Osteoblast (primary cell): ENCODE measurements at places on chromosomes 2 and 18. TPM values are rescaled to one million over a fixed set of nuclear protein-coding genes. Genes with fewer than 3 reads are reported as not detected.

Gene CHRND
- not detected in 2 replicates for total RNA-seq

Gene RESP18
- total RNA-seq, result not detected in 2 replicates

Gene MYOM1
- total RNA-seq, result 1.5 and 1.8 TPM in 2 replicates

Gene PTH2R
- under 0.01 TPM in 2 replicates for total RNA-seq

Gene COL6A3
- 4,017 and 4,247 TPM in 2 replicates for total RNA-seq

Gene C2orf66
- under 0.01 and 0.36 TPM in 2 replicates for total RNA-seq

Gene DNAJC5G
- not detected in 2 replicates for total RNA-seq

Gene MAL
- not detected in 2 replicates for total RNA-seq

Gene NTSR2
- total RNA-seq, result not detected in 2 replicates

Gene LOXHD1
- not detected in 2 replicates for total RNA-seq

Gene SPP2
- not detected in 2 replicates for total RNA-seq

Gene GKN1
- 0.29 TPM in 1 of 2 replicates, not detected in the other for total RNA-seq

Gene STK11IP
- 19.4 and 22.1 TPM in 2 replicates for total RNA-seq

Gene CCDC121
- total RNA-seq, result 1.1 and 1.2 TPM in 2 replicates

Gene MLPH
- total RNA-seq, result 25.7 and 32.1 TPM in 2 replicates
